Mammary epithelial cell (primary cell): ENCODE measurements at places on chromosomes 16 and 17. TPM values are rescaled to one million over a fixed set of nuclear protein-coding genes. Genes with fewer than 3 reads are reported as not detected.

ITFG1 gene
- total RNA-seq = 46.0 and 52.8 TPM in 2 replicates

TMEM220 gene
- 2.1 and 4.0 TPM in 2 replicates for total RNA-seq

CLDN7 gene
- total RNA-seq = 57.8 TPM

ZPBP2 gene
- not detected in 2 replicates for total RNA-seq

TNFSF12 gene
- 4.7 TPM for total RNA-seq

CTRL gene
- 0.67 and 1.2 TPM in 2 replicates for total RNA-seq

GNG13 gene
- not detected in 2 replicates for total RNA-seq

LPO gene
- not detected for total RNA-seq

ANKRD40CL gene
- not detected for total RNA-seq

CD300LG gene
- total RNA-seq = not detected

KRT20 gene
- total RNA-seq = not detected in 2 replicates

NME3 gene
- 26.2 TPM for total RNA-seq

KARS1 gene
- total RNA-seq = 162 and 172 TPM in 2 replicates

ESRP2 gene
- 42.1 and 47.7 TPM in 2 replicates for total RNA-seq

SCNN1B gene
- 0.59 and 0.80 TPM in 2 replicates for total RNA-seq

DNAH17 gene
- total RNA-seq = 1.2 TPM

PCGF2 gene
- total RNA-seq = 32.7 and 36.4 TPM in 2 replicates

CCL7 gene
- not detected for total RNA-seq

SLC16A11 gene
- total RNA-seq = not detected in 2 replicates

NDRG4 gene
- total RNA-seq = 3.8 TPM
